Keratinocyte (primary cell): ENCODE measurements at places on chromosomes 3 and 15.

GRCh38 chr15:88645171-88646087 lies 6.6 kb downstream of the ISG20 start:
- no peaks in the 10 kb centered on the region for H3K36me3 ChIP-seq
- H3K27ac ChIP-seq, result no peak overlapping the region
- no peak overlapping the region for H3K4me3 ChIP-seq
- no peak for DNase-seq
- peaks cover 29% of the 10 kb centered on the region for H3K4me1 ChIP-seq

GRCh38 chr15:71097890-71098289 lies 17.4 kb upstream of the THSD4 start:
- no peak for DNase-seq
- peak overlapping the region; percentile 12 for H3K4me3 ChIP-seq
- H3K4me1 ChIP-seq, result peaks cover 45% of the 10 kb centered on the region
- H3K27ac ChIP-seq, result peak overlapping the region; percentile 40

- no peak overlapping the region for H3K4me3 ChIP-seq
- no peaks in the 10 kb centered on the region for H3K4me1 ChIP-seq
- H3K27ac ChIP-seq, result no peak overlapping the region
- no peak for DNase-seq
Observed at GRCh38 chr3:101253396-101253795, 67.0 kb downstream of the IMPG2 start.

DNA sequence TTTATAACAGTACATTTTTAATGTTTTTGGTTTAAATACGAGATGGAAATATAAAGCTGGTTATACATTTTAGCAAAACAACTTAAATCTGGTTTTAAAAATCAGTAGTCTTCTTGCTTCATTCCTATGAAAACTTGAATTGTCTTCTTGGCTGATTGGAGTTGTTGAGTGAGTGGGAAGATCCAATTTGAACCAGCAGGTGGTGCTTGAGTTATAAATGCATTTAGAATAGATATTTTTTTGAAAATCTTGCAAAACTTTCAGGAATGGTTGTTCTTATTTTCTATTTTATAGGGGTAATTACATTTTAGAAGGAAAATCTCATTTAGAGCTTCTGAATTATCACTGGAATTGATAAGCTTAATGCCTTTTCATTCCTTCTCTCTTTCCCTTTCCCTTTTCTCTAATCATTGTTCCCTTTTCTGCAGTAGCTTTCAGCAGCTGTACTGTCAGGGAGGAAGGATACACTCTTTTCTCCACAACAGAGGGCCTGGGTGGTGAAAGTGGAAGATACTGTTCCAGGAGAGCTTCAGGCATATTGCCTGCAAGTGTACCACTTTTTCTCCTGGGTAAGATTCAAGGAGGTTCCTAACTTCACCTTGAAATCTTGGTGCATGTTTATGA lies 335.6 kb downstream of the NLGN1 start:
- no peak overlapping the region for H3K4me3 ChIP-seq
- H3K27me3 ChIP-seq, result no peaks in the 10 kb centered on the region
- no peak for DNase-seq
- no peaks in the 10 kb centered on the region for H3K36me3 ChIP-seq
- H3K27ac ChIP-seq, result no peak overlapping the region

DNA sequence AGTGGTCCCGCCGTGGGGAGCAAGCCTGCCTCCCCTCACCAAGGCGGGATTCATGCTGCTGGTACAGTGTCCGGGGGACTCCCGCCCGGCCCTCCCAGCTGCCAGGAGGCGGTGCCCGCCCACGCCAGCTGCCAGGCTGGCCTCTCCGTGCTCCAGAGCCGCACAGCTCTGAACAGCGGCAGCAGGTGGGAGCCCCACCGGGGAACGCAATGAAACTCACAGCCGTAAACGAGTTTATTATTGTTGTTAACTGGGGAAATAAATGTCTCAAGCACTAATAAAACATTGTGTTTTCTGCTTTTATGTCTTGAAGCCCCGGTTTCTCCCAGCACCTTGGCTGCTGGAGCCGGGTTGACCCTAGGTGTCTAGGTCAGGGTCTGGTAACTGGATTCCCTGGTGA lies 317.7 kb upstream of the TLE3 start:
- H3K27ac ChIP-seq, result no peak overlapping the region
- H3K36me3 ChIP-seq, result no peaks in the 10 kb centered on the region
- no peak overlapping the region for H3K4me3 ChIP-seq
- H3K4me1 ChIP-seq, result peaks cover 8% of the 10 kb centered on the region

- no peak within 1 kb of the TSS for H3K4me3 ChIP-seq
- peaks cover 16% of the 10 kb centered on the region for H3K27me3 ChIP-seq
- DNase-seq, result no peak
- no peaks in the 10 kb centered on the region for H3K36me3 ChIP-seq
- no peak within 1 kb of the TSS for H3K27ac ChIP-seq
- H3K4me1 ChIP-seq, result no peaks in the 10 kb centered on the region
Observed at GRCh38 chr15:89221543-89221942, at the start of gene RLBP1. Gene RLBP1 (minus strand): TSS chr15:89221579. CDS start chr15:89218975, 2,604 bp downstream.

DNA sequence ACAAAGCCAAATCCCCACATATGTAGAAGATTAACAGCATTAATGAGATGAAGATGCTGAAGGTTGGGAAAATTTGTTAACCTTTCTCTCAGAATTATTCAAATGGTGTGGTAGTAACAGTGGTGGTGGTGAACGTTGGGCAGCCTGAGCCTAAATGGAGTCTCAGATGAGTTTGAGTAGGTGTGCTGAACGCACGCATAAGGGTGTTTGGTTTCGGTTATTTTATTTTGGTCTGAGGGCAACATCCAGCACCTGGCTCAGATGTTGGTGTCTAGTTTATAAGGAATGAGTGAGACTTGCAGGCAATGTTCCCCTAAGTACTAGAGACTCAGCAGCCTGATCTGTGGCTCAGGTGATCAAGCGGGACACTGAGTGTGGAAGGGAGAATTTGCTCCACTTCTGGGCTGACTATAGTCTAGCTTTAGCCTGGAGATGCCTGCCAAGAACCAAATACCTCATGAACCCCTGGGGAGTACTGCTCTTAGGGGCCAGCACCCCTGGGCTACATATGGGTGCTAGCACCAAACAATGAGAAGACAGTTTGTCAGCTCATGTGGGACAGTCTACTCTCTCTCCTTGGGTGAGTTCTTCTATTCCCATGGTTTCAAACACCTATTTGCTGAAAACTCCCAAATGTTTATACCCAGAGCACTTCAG lies 39.5 kb upstream of the ATP2C1 start:
- peaks cover 30% of the 10 kb centered on the region for H3K4me1 ChIP-seq
- H3K4me3 ChIP-seq, result no peak overlapping the region
- no peak overlapping the region for H3K27ac ChIP-seq
- no peak for DNase-seq

DNA sequence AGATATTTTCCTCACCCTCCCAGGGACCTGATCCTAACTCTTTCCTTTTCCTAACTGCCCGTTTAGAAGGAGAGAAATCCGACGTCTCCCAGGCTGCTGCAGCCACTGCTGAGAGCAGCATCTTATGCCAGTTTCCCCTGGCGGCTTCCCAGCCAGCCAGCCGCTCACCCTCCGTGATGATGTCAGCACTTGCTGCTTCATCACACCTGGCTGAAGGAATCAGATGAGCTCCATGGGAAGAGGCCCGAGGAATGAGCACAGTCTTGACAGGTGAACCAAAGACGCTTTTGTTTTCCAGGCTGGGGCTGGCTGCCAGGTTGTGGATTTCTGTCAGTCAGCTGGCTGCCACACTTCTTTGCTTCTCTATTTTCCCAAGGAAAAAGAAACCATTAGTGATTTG lies 445.1 kb upstream of the RBMS3 start:
- H3K4me1 ChIP-seq, result no peaks in the 10 kb centered on the region
- no peak overlapping the region for H3K27ac ChIP-seq
- no peak for DNase-seq
- no peak overlapping the region for H3K4me3 ChIP-seq

DNA sequence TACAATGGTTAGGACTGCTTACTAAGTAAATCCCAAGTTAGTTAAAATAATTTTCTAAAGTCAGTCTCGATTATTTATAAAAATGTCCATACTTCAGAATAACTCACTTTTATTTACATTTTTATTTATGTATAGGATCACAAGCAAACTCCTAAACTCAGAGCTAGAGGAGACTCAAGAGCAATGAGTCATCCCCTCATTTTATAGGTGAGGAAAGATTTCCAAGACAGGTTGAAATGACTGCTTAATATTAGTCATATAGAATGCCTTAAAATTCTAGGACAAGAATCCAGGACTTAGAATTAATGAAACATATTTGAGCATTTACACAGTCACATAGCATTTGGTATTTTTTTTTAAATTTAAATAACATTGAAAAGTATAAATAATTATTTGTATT lies 983.8 kb downstream of the SI start:
- no peaks in the 10 kb centered on the region for H3K36me3 ChIP-seq
- no peak overlapping the region for H3K4me3 ChIP-seq
- H3K27me3 ChIP-seq, result no peaks in the 10 kb centered on the region
- no peak overlapping the region for H3K27ac ChIP-seq
- no peaks in the 10 kb centered on the region for H3K4me1 ChIP-seq

GRCh38 chr3:78737988-78738387 lies 1029.8 kb downstream of the ROBO1 start:
- H3K4me3 ChIP-seq, result no peak overlapping the region
- H3K27me3 ChIP-seq, result no peaks in the 10 kb centered on the region
- H3K4me1 ChIP-seq, result peaks cover 9% of the 10 kb centered on the region
- H3K27ac ChIP-seq, result peak overlapping the region; percentile 11
- H3K36me3 ChIP-seq, result no peaks in the 10 kb centered on the region
- no peak for DNase-seq

GRCh38 chr15:65343374-65343981 lies 34.3 kb downstream of the IGDCC3 start:
- peaks cover 6% of the 10 kb centered on the region for H3K27me3 ChIP-seq
- H3K36me3 ChIP-seq, result no peaks in the 10 kb centered on the region
- no peak for DNase-seq
- H3K4me1 ChIP-seq, result no peaks in the 10 kb centered on the region
- H3K27ac ChIP-seq, result no peak overlapping the region

DNA sequence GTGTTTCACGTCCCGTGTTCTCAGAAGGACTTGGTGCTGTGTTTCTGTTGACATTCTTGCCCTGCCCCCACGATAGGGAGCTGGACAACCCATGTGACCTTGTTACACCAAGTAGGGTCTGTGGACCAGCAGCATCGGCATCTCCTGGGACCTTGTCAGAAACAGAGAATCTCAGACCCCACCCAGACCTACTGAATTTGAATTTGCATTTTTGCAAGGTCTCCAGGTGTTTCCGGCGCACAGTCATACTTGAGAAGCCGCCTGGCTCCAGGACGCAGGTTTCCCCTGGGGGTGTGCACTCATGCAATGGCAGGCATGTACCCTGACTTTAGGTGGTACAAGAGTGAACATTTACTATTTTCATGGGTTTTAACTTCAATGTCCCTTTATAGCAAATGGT lies 117.9 kb downstream of the TLE3 start:
- no peak overlapping the region for H3K4me3 ChIP-seq
- no peak overlapping the region for H3K27ac ChIP-seq
- H3K27me3 ChIP-seq, result peaks cover 22% of the 10 kb centered on the region
- no peaks in the 10 kb centered on the region for H3K36me3 ChIP-seq

- peaks cover 38% of the 10 kb centered on the region for H3K4me1 ChIP-seq
- H3K4me3 ChIP-seq, result peak overlapping the region; percentile 31
- H3K36me3 ChIP-seq, result no peaks in the 10 kb centered on the region
- peak overlapping the region; percentile 28 for H3K27ac ChIP-seq
Observed at GRCh38 chr3:113242096-113242581, 30.8 kb downstream of the BOC start.
